GM03348 (cell line): ENCODE measurements at places on chromosomes 7 and 10.

DNA sequence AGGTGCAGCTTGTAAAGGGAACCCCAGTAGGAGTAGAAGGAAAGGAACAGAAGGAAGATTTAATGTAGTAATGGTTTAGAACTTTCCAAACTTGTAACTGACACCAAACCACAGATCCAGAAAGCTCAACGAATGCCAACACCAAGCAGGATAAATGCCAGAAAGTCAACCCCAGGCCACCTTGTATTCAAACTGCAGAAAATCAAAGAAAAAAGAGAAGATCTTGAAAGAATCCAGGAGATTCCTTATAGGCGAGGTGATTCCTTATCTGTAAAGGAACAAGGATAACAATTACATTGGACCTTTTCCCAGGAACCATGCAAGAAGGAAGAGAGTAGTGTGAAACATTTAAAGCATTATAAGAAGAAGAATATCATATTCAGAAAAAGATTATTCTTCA, 93.6 kb downstream of the NKX6-2 start:
- no peak for DNase-seq

- no peak for DNase-seq
Measured at GRCh38 chr7:140212100-140212881, 35.5 kb upstream of the KDM7A start.

DNA sequence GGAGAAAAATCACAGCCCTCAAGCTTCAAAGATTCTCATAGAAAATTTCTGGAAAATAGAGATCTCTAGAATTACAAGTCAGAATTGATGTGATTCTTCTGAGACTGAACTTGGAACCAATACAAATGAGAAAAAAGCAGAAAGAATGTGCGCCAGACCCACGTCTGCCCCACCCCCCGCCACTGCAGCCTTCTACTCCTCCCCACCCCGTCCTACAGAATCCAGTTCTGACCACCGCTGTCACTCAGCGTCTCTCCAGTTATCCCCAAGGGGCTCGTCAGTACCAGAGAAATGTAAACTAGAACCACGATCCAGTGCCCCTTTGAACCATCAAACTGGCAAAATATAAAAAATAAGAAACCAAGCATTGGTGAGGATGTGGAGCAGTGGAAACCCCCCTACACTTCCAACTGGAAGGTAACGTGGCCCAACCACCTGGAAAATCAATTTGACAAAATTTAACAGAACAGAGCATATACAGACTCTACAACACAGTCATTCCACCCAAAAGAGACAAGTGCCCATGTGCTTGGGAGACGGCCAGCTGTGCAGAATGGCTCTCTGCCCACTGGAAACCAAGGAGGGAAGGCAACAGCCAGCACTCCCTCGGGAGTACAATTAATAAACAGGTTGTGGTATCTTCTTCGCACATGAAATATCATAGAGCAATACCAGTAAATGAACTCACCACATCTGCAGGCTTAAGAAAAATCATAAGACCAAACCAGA, 397.9 kb downstream of the TNS3 start:
- DNase-seq = no peak

- no peak for DNase-seq
Measured at GRCh38 chr7:155793720-155794119, 18.5 kb downstream of the SHH start.

DNA sequence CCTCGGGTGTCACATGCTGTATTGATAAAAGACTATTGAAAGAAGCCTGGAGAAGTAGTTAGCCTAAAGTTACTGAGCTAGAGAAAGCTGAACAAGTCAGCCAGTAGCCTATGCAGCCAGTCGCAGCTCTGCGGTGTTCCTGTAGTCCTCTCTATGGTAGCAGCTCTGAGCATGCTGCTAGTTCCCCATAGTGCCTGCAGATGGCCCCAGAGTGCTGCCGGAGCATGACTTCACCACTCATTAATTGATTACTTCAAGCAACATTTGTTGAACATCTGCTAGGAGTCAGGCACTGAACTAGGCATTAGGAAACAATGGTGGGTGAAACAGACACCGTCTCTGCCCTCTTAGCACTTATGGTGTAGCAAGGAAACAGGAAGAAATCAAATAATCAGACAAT, 422.7 kb downstream of the SORCS3 start:
- DNase-seq = no peak

DNA sequence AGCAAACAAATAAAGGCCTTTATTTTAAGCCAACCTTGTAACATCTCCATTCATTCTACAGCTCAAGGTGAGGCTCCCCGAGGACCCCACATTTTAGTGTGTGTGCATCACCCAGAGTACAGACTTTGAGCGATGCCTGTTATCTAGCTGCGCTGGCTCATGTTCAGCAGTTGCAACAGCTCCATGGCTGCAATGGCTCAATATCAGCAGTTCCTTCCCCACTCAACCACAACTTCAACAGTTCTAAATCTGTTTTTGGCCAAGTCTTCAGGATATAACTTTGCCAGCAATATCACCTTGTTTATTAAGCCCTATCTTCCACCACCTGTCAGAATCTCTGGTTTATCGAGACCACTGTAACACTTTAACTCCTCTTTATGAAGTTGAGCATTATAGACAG, 95.8 kb downstream of the WNT2 start:
- peak; percentile 45 for DNase-seq

GRCh38 chr7:39838326-39838725, 111.7 kb upstream of the CDK13 start:
- DNase-seq = no peak

DNA sequence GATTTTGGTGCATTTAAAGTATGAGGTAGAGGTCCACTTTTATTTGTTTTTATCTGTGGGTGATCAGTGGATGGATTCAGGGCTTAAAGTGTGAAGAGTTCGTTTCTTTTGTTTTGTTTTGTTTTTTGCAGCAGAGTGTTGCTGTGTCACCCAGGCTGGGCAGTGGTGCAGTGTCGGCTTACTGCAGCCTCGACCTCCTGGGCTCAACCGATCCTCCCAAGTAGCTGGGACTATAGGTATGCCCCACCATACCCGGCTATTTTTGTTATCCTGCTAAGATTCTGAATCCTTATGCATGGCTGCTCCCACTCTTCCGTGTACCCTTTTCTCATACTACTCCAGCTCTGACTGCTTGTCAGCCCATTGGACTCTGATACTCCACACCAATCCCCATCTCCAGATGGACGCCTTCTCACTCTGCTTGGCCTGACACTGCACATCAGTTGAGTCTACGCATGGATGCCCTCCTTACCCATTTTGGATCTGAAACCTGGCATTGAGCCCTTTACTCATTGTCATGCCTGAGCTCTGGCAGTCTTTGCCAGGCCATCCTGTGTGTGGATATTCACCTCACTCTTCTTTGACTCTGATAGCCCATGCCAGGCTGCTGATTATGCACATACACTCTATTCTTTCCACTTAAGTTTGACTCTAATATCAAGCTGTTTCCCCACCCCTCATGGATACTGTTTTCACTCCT, 119.5 kb downstream of the CCSER2 start:
- DNase-seq = no peak

DNA sequence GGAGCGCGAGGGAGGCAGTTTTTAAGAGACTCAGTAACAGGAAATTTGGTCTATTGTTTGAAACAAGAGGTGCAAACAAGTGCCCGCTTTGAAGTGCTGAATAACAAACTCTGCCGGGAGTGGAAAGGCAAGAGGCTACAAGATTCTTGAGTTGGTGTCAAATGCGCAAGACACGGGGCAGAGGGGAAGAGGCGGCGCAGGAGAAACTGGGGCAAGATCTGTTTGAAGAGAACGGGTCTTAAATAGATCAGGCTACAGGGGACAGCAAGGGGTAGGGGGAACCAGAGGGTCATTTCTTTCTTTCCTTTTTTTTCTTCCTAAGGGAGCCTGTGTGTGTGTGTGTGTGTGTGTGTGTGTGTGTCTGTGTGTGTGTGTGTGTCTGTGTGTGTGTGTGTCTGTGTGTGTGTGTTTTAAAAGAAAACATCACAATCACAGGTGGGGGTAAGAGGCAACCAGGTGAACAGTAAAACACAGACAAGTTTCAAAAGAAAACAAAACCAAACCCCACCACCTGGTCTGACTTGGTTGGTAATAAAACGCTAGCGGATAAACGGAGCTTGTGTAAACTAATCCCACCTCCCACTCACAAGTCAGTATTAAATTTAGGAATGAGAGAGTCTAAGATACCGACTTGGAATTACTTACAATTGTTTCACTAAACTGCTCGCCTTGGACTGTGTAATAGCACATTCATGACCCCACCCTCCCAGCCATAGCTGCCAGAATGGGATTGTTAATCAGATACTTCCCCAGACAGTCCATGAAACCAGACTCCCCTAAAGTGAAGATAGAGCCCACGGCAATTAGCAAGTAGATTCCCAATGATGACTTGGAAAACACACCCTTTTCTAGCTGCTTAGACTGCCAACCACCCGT, 13.1 kb upstream of the CUX1 start:
- peak; percentile 42 for DNase-seq

DNA sequence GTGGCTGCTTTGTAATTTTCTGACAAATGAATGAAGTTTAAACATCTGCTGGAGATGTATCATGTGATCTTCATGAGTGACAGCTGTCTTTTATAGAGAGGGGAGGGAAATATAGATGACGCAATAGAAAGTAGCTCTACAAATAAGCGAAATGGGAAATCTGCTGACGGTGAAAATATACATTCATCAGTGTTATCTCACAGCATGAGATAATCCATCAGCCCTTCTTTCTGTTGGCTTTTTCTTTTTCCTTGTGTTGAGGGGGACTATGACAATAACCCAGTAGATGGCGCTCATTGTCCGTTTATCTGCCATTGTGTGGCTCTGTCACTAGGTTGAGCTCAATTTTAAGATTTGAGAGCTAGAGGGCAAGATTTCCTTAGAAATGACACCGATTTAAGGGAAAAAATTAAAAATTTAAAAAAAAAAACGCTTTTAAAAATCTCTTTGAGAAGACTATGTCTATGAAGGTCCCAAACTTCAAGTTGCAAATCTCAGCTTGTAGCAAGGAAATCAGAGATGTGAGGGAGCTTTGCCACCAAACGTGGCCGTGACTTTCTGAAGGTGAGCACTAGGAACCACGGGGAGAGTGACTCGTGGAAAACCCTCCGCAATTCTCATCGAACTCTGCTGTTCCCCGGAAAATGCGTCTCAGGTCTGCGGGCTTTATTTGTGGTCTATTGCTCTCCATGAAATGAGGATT, 114.6 kb upstream of the SFMBT2 start:
- DNase-seq = peak; percentile 87

DNA sequence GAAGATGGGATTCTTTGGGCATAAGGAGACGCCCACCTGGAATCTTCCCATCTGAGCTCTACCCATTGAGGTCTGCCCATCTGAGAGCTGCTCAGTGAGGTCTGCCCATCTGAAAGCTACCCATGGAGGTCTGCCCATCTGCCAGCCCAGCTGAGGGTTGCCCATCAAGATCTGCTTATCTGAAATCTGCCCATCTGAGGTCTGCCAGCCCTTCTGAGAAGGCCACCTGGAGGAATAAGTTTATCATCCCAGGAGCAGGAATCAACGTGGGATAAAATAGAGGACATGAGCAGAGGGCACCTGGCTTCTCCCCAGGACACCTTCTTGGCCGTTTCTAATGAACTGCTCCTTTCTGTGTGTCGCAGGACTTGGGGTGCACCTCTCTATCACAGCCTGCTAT, 35.3 kb upstream of the PDZD8 start:
- DNase-seq = no peak

- no peak for DNase-seq
Measured at GRCh38 chr7:31646942-31647341, 40.1 kb upstream of the PPP1R17 start.

- DNase-seq = peak; percentile 61
Measured at GRCh38 chr7:90720984-90721760, 125.1 kb downstream of the CDK14 start.

GRCh38 chr7:20653636-20654035, 38.2 kb downstream of the ABCB5 start:
- DNase-seq = no peak
